ENCODE measurements at places on chromosomes 5 and 9.

DNA sequence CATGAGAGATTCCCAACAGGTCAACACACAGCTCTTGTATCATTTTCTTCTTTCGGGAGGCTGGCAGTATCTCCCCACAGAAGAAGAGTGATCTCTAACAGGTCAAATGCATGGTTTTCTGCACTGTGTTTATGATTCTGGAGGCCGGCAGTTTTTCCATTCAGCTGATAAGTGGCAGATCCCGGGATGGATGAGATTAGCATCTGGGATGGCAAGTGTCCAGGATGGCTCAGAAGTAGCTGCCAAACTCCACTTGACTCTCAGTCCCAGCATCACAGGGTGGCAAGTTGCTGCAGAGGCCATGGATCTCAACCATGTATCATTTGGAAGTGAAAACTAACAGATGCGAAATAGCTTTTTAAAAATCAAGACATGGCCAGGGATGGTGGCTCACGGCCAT is 97.8 kb upstream of the SLC44A1 start:
- DNase-seq: no peak

DNA sequence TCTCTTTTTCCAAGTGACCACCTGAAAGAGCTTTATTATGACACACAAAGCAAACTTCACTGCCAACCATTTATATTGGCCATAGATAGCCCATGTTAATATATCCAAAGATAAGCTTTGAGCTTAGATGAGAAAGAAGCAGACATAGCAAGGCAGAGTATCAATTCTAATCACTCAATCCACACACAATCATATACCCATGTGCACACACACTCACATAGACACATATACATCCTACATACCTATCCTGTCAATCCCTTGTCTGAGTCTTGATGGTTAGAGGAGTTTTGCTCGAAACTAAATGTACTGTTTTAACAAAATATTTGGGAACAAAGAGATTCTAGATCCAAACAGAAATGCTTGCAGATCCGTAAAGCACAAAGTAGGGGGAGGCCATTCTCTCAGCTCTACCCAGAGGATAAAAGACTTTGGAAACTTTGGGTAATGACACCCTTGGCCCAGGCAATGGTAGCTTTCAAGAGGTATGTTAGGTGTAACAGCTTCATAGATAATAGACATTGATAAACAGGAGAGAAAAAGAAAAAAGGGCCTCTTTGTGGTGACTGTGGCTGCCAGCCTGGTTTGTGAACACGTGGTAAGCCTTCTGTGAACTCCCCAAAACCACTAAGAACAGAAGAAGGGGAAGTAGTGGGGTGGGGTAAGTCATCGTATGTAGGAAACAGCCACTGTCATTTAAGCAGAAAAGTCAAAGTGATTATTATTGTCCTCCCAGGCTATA is 121.6 kb downstream of the TLR4 start:
- DNase-seq: no peak

DNA sequence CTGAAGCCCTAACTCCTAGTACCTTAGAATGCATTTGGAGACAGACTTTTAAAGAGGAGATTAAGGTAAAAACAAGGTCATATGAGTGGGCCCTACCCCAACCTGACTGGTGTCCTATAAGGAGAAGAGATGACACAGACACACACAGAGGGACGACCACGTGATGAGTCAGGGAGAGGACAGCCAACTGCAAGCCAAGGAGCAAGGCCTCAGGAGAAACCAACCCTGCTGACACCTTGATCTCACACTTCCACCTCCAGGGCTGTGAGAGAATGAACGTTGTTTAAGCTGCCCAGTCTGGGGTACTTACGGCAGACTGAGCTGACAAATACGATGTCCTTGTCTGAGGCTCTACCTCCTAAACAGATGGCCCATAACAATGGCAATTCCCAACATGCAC is 93.6 kb downstream of the ROR2 start:
- no peak for DNase-seq

DNA sequence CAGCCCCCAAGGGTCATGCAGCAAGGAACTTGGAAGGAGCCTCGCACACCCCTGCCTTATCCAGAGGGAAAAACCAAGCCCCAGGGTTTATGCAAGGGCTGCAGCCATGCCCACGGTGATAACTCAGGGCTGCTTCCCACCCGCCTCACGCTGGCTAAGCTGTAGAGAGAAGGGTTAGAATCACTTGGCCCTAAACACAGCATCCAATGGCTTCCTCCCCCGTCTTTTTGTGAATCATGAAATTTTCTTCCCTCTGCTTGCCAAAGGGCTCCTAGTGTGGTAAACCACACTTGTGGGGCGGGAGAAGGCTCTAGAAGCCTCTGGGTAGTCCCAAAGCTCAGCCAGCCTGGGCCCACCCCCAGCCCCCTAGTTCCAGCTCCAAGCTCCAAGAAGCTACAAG is 55.9 kb upstream of the ORM1 start:
- no peak for DNase-seq

- DNase-seq: no peak
These were observed 136.3 kb downstream of the FOXD1 start for GRCh38 chr5:73312146-73312871.

DNA sequence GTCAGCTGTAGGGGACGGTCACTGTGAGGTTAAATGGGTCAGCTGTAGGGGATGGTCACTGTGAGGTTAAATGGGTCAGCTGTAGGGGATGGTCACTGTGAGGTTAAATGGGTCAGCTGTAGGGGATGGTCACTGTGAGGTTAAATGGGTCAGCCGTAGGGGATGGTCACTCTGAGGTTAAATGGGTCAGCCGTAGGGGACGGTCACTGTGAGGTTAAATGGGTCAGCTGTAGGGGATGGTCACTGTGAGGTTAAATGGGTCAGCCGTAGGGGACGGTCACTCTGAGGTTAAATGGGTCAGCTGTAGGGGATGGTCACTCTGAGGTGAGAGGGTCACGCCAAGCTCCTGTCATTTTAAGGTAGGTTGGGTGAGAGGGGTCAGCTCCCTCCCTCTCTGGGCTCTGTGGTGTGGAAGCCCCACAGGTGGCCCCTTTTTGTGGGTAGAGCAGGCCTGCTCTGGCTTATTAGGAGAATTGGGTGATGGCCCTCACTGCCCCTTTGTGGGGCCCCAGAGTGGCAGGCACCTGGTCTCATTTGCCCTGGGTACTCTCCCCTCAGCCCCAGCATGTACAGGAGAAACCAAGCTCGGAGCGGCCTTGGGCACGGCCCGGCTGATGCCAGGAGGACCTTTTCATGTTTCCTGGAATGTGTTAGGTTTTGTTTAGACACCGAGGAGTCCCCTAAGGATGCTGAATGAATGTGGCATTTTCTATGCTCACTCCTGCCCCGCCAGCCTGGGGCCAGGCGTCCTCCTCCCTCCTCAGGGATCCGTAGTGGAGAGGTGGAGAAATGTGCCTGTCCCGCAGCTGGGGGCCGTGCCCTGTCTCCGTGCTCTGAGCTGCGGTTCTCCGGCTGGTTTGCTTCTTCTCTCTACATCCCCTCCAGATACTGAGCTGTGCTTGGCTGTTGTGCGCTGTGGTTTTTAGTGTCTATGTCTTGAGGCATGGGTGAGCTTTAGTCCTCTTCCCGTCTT is 31.4 kb downstream of the AHRR start:
- DNase-seq: no peak

DNA sequence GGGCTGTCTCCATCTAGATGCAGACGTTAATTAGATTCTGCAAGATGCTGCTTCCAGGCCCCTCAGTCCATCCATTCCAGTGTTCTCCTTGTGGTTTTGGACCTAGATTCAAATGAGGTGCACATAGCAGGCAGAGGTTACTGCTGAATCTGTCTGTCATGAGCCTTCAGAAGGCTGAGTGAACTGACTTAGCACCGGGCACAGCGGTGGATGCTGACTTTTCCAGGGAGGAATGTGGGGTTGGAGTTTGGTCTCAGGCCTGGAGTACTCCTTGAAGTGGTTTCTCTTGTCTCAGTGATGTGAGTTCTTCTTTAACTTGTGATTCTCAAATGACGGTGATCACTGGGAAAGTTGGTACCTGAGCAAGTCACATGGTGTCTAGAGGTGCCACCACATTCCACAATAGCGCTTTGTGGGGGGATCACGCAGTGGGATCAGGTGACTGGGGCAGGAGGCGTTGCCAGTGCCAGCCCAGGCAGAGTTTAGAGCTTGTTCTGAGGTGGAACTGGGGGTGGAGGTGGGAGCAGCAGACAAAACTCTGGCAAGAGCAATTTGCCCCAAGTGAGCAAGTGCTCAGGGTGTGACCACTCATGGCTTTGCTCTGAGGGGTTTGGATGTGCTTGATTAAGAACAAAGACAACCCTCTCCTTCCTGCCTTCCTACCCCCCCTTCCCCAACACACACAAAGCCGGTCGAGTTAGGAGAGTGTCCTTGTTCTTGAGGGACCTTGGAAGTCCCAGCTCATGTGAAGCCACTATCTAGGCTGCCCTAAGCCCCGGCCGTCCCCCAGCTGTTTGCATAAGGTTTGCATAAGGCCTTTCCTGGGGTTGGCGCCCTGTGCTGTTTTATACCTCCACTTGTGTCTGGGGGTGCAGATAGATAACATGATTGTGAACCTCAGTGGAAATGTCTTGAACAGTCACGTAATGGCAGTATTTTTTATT is 25.1 kb downstream of the JADE2 start:
- DNase-seq: no peak

GRCh38 chr9:121598965-121599871 is 52.2 kb upstream of the DAB2IP start:
- no peak for DNase-seq

- DNase-seq: no peak
These were observed 333.6 kb upstream of the DAB2 start for GRCh38 chr5:39758426-39758825.

- no peak for DNase-seq
These were observed 140.5 kb downstream of the MUSK start for GRCh38 chr9:110809038-110809595.

DNA sequence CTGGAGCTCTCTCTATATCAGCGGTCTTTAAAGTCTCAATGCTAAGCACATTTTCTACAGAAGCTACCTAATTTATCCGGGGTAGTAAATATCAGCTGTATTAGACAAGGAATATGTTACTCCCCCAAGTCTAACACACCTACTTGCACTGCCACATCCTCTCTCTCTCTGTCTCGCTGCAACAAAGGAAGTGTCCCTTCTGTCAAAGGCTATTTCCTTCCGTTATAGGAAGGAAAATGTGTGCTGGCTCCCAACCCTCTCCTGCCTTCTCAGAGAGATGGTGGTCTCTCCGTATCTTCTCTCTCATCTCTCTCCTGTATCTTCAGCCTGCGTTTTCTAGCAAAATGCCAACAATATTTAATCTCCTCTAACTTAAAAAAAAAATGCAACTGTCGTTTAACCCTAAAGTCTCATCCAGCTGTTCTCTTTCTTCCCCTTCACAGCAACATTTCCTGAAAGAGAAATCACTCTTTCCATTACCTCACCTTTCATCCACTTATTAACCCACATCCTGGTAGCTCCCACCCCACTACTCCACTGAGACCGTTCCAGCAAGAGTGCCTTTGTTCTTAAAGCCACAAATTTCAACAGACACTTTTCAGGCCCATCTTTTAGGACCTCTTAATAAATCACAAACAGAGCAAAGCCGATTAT is 2.3 kb downstream of the TTF1 start:
- DNase-seq: no peak

GRCh38 chr5:34858790-34859189 is 19.8 kb downstream of the TTC23L start:
- no peak for DNase-seq

DNA sequence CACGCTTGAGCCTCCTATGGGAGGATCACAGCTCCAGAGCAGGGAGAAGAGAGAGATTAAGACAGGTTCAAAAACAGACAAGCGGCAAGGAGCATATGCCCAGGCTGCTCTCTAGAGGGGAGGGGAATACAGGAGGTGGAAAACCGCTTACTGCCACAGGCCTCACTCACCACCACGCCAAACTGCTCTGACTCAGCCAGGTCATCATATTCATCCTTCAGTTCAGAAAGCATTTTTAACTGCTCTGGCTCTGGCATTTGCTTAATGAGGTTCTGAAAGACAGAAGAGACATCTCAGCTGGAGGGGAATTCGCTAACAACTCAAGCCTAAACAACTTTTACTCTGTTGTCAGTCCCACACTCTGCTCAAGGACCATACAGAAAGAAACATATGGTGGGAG is 40.1 kb downstream of the PCDHGC5 start:
- no peak for DNase-seq

DNA sequence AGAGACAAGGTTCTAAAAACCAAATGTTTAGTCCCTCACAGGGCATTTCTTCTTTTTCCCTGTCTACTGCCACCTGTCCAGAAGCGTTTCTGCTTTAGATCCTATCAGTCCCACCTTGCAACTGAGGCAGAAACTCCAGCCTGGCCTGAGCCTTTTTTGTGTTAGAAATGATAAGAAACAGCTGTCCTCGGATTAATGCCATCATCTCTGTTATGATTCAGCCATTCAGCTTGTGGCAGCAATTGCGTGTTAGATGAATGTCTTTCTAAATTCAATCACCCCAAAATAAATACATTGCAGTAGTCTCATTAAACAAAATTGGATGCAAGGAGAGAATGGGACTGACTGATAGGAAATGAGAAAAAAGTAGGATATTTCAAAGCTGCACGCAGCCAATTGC is 28.3 kb upstream of the FRMPD1 start:
- no peak for DNase-seq

DNA sequence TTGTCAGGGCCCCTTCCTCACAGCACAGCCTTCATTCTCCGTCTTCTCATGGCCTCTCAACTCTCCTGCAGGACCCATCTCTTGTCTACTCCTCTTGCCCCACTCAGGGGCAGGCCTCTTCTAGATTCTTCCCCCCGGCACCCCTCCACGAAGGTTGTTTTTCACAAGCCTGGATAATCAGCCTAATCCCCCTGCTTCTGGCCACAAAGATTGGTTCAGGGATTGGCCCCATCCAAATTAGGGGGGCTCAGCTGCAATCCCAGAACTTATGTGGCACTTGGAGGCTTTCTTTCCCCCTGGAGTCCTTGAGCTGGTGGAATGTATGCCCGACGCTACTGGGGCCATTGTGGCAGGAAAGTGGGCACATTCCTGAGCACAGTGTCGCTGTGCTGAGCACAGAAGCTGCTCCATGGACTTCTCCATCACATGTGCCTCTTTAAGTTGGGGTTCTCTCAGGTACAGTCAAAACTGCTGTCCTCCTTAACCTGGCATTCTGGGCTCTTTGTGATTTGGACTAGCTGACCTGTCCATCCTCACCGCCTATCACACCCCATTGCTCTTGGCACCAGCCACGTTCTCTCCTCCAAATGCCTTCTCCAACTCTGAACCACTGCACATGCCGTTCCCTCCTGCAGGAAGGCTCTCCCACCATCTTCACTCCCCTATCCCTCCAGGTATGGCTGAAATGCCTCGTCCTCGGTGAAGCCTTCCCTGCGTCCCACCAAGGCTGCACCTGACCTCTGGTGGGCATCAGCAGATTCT is 66.8 kb upstream of the RNF130 start:
- DNase-seq: no peak

- DNase-seq: no peak
These were observed 92.3 kb upstream of the PARP8 start for GRCh38 chr5:50574121-50574520.

DNA sequence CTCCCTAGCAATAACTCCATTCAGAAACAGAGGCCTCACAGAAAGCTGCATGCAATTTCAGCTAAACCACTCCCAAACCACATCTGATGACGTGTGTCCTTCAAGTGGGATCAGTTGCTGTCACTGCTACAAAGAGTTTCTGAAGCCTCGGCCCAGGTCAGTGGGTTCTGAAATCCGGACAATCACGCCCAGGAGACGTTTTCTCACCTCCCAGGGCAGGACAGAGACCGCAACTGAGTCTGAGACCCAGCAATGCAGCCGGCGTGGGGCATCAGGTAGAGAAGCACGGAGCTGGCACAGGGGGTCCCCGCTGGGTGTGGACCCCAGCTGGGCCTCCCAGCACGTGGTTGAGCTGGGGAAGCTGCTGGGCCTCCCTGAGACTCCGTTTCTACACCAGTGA is 2.6 kb upstream of the UBE2QL1 start:
- no peak for DNase-seq
